ENCODE measurements at places on chromosomes 6 and 20.

DNA sequence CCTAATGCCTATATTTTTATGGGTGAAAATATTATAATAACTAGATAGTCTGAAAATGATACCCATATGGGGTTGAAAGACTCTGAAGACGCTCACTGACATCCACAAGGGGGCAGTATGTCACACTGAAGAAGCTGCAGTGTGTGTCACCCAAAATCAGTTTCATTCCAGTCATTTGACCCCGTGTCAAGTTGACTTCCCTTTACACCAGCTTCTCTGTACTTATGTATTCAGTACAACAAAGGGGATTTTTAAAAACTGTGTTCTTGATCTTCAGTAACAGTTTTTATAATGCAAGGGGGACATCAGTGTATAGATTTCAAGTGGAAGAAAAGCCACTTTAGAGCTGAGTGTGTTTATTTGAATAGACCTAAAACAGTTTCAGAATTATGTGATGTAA lies 19.3 kb downstream of the FAXC start:
- peak; percentile 34 for DNase-seq

GRCh38 chr20:50146732-50147662 lies 6.5 kb downstream of the PEDS1 start:
- DNase-seq = no peak

GRCh38 chr6:33317419-33317668 lies 200 bp downstream of the ZBTB22 start:
- DNase-seq = no peak

DNA sequence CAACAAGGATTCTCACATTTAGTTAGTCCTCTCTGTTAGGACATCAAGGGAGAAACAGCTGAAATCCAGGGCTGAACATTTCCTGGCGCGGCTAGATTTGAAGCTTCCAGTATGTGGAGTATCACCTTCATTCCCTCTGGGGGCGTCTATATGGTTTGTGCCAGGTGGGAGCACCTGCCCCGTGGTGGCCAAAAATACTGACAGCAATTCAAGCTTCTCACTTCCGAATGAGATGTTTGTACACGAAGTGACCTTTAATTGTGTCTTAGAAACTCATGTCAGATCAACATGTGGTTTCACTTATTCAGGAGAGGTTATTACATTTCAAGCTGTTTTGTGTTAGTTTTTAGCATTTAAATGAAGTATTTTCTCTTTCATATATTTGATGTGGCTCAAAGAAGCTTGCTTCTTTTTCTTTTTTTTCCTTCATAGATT lies 67.3 kb upstream of the ZNF217 start:
- peak; percentile 15 for DNase-seq

GRCh38 chr6:35354361-35355135 lies 12.2 kb downstream of the PPARD start:
- no peak for DNase-seq

- DNase-seq = peak; percentile 59
Measured at GRCh38 chr20:48486065-48486464, 341.7 kb downstream of the PREX1 start.

DNA sequence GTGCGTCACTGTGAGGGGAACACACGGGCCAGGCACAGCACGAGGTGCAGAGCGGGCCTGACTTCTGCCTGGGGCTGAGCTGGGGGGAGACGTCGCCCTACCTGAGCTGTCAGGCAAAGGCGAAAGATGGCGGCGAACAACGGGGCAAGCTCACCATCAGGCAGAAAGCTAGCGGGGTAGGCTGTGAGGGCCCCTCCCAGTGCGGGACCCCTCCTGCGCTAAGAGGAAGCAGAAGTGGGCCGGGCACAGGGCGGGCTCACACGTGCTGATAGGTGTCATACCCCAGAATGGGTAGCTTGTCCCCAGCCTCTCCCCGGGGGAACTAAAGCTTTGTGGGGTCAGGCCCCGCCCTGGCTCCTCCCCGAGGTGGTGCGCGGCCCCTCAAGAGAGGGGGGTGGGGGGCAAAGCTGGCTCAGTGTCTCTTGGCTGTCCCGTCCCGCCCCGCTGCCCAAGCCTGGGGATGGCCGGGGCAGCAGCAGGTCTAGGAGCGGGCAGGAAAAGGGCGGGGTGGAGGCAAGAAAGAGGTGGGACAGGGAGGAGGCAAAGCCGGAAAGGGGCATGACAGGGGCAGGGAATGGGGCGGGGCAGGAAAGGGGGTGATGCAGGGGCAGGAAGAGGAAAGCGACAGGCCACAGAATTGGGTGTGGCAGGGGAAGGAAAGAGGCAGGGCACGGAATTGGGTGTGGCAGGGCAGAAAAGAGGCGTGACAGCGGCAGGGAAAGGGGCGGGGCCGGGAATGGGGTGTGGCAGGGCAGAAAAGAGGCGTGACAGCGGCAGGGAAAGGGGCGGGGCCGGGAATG lies 14.7 kb downstream of the UCKL1 start:
- DNase-seq = peak; percentile 71

GRCh38 chr6:67880939-67881705 lies 754.0 kb upstream of the ADGRB3 start:
- DNase-seq = no peak

DNA sequence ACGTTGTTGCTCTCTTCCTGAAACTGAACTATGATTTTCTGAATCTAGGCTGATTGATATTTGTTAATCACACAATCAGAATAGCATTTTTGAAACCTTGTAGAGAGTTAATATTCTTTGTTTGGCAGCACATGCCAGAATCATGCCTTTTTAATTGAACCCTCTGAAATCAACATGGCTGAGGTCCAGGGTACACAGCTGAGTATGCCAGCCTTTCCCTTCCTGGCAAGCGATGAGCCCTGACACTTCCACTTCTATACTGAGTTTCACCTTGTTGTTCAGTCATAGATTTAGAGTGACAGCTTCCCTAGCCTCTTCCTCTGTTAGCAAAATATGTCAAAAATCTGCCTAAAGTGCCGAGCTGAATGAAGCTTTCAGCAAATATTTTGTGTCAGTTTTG lies 6.8 kb downstream of the HDDC2 start:
- DNase-seq = no peak

DNA sequence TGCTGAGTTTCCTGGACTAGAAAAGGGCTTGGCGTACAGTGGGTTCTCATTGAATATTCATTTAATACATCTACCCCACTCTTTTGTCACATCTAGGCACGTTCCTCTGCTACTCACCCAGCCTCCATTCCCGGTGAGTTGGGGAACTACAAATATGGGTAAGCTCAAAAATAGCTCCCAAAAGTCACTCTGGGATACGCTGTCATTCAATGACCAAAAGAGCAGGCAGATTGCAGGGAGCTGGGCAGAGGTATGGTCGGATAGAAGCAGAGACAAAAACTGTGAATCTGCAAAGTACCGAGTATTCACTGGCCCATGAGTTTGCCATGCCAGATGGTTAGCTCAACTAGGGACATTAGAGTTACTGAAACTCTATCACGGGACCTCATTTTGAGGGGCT lies 103.9 kb upstream of the SASH1 start:
- no peak for DNase-seq

DNA sequence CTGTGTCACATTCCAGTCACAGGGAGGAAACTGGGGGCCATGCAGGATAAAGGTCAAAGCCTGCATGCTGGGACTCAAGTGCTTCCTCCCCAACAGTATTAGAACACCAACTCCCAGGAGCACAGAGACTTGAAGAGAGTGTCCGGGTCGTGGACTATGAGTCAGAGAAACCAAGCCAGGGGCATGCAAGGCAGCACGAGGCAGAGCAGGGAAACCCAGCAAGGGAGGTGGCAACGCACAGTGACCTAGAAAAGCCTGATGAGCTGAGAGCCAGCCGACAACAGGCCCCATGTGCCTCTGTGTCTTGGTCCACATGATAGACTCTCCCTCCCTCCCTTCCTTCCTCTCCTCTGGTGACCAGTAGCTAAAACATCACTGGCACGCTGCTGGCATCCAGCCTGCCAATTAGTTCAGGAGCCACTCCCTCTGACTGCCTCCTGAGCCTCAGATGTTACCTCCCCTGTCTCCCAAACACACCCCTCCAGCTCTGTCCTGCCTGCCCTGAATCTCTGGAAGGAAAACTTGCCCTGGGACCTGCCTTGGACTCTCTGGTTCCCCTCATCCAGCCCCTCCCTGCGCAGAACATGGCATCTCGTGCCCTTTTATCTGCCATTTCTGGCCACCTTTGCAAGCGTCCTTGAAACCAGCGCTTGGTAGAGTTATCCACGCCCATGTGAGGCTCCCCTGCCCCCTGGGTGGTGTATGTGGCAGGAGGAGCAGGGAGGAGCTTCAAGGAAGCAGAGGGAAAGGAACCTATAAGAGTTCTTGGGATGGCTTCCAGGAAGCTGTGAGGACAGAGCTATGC lies 16.2 kb upstream of the RNF39 start:
- DNase-seq = peak; percentile 4

All from ELF-1 (cell line).